ENCODE measurements at places on chromosomes 1 and 21.
A peak's percentile ranks its signal among the peaks of the same experiment; 100 is the strongest.

DNA sequence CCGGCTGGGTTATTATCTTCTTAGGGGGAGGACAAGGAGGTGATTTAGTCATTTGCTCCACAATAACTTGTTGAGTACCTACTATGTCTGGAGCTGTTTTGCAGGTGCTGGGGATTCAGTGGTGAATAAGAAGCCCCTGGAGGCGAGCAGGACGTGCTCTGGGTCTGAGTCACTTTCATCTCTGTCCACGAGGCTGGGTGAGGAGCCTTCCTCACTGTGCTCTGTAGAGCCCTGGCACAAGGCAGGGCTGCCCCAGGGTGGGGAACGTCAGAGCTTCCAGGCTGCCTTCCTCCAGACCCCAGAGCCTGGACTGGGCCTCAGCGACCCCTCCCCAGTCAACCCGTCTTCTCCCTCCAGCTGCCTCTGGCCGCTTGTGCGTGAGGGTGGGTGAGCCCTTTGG is 2.5 kb upstream of the PADI6 start:
- DNase-seq = no peak

GRCh38 chr1:30706528-30706927 is 16.9 kb downstream of the MATN1 start:
- DNase-seq = peak; percentile 63

DNA sequence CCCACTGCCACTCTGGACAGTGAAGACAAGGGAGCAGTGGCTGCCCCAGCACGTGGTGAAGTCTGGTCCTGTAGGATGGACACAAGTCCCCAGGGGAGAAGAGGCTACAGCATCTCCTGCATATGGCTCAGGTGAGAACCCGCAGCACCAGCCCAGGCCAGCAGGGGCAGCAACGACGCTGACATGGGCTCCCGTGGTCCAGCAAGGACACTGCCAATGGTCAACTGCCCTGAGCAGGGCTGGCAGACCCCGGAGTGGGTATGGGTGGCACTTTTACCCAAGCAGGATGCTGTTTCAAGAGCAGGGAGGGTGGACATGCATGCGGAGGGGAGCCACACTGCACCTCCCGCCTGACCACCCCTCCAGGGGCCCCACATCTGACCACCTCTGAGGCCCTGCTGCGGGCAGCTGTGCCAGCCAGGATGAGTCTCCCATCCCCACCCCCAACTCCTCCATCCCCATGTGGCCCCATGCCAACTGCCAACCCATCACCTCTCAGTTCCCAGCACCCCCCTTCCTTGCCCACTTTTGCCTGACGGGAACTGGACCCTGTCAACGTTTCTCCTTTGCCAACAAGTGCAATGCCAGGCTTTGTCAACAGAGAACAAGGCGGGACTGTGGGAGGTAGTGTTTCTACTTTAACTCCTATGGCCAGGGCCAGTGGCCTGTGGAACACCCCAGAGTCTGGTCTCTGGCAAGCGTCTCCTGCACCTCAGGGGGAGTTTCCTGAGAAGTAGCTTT is 8.6 kb downstream of the MORN1 start:
- DNase-seq = peak; percentile 32

- no peak for DNase-seq
Measured at GRCh38 chr1:65398083-65398482, 22.4 kb upstream of the LEPR start.

GRCh38 chr1:910881-911721 is 12.6 kb upstream of the SAMD11 start:
- peak; percentile 34 for DNase-seq

DNA sequence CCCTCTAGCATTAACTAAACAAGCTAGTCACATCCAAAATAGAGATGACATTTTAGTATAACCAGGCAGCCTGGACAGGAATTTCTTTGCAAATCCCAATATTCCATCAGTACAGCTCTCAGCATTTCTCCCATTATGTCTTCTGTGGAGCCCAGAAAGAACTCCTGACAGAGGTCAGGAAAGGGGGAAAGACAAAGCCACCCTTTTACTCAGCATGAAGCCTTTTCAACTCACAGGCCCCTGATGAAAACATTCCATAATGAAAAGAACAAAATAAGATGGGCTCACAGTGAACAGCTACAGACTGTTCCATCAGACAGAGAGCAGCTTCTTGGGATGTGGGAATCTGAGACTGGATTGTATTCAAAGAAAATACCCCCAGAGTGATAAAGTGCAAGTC is 80.6 kb downstream of the TEX35 start:
- DNase-seq = no peak

DNA sequence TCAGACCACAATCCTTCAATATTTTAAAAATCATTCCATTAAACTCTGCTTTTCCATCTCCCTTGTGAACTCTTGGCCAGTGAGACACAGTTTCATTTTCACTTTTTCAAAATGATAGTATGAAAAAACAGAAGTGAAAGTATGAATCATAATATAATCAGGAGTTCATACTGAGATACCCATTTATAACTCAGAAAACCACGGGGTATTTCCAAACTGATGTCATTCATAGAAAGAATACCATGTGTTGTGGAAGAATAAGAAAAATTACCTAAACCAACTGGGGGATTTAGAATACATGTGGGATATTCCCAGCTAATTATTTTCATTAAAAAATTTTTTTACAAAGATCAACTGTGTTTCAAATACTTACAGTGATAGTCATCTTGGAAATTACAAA is 149.9 kb downstream of the MRPL39 start:
- no peak for DNase-seq

GRCh38 chr1:60841116-60842046 is 241.0 kb upstream of the NFIA start:
- DNase-seq = no peak

- DNase-seq = no peak
Measured at GRCh38 chr1:162407539-162407938, 4.4 kb downstream of the SH2D1B start.

- no peak for DNase-seq
Measured at GRCh38 chr1:51313961-51314777, 16.2 kb downstream of the TTC39A start.

DNA sequence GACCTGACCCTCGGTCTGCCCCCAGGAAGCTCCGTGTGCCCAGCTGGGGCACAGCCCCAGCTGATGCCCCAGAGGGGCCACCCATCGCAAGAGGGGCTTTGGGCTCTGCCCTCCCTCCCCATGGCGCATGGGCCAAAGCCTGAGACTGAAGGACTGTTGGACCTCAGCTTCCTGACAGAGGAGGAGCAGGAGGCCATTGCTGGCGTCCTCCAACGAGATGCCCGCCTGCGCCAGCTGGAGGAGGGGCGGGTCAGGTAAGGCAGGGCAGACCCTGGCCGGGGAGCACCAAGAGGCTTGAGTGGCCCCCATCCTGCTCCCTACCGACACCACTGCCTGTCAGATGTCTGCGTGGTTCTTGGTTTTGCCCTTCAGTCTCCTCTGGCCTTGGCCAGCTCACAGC is 3.5 kb downstream of the SYTL1 start:
- no peak for DNase-seq

- DNase-seq = no peak
Measured at GRCh38 chr1:72117621-72118020, 164.7 kb downstream of the NEGR1 start.

DNA sequence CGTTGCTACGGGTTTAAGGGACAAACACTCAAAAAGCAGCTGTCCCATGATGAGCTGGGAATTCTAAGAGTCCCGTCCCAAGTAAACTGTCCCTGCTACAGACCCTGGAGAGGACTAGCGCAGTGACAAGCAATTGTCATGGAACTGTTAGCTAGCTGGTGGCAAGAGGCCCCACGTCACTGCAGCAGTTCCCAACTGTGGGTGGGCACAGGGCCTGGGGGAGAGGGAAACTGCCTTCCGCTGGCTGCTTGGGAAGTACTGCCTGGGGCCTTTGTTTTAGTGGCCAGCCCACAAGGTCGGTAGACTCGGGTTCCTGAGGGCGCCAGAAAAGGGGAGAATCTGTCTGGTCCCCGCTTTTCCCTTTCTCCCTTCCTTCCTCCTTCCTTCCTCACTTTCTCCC is 97.4 kb downstream of the LACTBL1 start:
- DNase-seq = no peak

GRCh38 chr1:160062230-160062532 is 7.8 kb downstream of the KCNJ10 start:
- no peak for DNase-seq

DNA sequence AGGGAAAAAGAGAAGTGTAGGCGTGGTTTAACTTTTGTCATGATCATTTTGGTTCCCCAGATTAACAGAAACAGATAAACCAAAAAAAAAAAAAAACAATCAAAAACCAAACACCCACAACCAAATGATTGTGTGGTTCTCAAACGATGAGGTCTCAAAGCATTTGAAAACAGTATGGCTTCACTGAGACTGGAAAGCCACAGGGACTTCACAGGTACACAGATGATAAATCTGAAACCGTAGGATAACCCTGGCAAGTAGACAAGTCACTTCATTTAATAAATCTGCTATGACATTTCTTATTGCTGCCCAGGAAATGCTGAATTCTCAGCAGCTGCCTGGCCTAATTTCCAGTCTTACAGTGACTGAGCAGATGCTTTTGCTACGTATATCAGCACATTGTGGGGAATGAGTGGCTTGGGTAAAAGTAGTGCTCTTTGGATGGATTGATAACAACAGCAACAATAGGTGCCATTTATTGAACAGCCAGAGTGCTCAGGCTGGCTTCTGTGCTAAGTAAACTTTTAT is 6.1 kb downstream of the ST6GALNAC3 start:
- DNase-seq = no peak

DNA sequence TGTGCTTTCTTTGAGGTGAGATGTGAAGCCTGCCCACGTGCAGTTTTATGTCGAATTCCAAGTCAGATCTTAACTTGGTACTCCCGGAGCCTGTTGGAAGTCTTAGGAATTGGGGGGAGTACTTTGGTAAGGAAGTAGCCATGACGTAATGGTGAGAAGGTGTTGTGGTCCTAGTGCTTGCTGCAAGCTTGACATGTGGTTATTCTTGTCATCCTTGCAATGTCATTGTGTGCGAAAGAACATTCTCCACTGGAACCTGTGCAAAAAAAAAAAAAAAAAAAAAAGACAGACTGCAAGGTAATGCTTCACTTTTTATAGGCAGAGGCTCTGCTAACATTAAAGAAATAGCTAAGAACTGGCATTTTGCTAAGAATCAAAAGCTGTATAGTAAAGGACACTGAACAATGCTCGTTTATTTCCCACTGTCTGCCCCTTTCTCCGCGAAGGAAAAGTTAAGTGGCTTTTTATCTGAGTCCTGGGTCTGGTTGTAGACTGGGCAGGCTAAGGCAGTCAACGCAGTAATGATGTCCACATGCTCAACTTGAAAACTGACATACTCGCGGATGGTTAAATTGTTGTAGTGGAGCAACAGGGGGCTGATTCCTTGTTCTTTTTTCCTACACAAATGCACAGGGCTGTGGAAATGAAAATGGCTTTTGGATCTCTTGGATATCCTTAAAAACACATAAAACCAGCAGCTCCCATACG is 2.1 kb downstream of the KAZN start:
- DNase-seq = no peak

DNA sequence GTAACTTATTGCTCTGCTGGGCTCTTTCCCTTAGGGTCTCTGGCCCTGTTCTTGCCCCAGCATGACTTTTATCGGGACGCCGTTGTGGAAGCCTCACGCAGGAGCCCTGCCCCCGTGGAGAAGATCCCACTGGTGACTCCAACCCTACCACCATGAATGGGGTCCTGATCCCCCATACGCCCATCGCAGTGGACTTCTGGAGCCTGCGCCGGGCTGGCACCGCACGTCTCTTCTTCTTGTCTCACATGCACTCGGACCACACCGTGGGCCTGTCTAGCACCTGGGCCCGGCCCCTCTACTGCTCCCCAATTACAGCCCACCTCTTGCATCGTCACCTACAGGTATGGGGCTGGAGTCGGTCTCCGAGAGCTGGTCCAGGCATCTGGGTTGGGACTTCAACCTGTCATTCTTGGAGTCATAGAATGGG is 322 bp downstream of the DCLRE1B start:
- peak; percentile 15 for DNase-seq

GRCh38 chr1:114008993-114009392 is 29.7 kb downstream of the OLFML3 start:
- DNase-seq = no peak
